ENCODE measurements at places on chromosomes 1 and 21.

- DNase-seq: no peak
These were observed 626.2 kb upstream of the TMPRSS15 start for GRCh38 chr21:19029816-19030215.

DNA sequence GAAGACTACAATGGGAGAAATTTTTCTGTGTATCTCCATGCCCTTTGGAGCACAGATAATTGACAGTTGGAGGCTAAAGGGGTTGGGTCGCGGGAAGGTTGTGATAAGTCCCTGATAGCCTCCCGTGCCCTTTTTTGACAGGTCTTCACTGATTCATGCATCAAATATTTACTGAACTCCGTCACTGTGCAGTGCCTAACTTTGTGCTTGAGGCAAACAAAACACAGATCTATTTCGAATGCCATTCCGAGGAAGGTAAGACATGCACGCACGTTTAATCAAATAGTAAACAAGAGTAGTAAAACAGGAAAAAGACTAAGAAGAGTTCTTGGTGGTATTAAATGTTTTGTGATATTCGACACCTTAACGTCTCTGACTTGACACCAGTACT lies 494 bp upstream of the PIP5K1A start:
- DNase-seq: no peak

DNA sequence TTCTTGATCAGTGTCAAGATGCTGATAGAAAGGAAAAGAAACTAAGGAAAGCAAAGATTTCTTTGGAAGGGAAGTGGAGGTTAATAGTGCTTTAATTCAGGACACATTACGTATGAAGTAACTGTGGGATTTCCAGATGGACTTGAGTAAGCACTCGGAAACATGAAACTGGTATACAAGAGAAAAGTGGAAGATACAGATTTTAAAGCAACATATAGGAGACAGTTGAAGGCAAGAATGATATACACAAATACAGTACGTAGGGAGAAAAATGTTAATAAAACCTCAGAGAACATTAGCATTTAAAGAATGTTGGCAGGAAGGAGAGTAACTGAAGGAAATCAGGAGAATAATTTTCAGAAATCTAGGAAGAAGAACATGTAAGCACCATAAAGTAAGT lies 730.9 kb upstream of the ADGRL2 start:
- no peak for DNase-seq

GRCh38 chr21:38315122-38315521 lies 58.3 kb downstream of the KCNJ15 start:
- DNase-seq: no peak

- DNase-seq: no peak
These were observed 69.9 kb upstream of the ADAMTS5 start for GRCh38 chr21:27036736-27037301.

DNA sequence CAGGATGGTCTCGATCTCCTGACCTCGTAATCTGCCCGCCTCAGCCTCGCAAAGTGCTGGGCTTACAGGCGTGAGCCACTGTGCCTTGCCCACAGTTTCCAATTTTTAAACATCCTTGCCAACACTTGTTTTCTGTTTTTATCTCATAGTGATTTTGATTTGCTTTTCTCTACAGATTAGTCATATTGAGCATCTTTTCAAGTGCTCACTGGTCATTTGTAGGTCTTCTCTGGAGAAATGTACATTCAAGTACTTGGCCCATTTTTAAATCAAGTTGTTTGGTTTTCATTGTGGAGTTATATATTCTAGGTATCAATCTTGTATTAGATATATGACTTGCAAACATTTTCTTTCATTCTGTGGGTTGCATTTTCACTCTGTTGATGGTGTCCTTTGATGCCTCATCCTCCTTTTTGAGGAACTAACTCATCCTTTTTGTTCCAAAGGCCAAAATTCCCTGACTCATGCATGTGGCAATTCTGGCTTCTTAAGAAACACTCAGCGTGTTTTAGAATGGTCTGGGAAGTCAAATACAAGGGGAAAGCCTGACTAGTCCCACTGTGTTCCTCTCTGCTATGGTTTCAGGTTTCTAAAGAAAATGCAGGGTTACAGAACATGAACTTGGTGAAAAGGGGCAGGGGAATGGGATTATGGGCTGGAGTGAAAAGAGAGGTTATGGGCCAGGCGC lies 37.3 kb downstream of the PTAFR start:
- peak; percentile 65 for DNase-seq

DNA sequence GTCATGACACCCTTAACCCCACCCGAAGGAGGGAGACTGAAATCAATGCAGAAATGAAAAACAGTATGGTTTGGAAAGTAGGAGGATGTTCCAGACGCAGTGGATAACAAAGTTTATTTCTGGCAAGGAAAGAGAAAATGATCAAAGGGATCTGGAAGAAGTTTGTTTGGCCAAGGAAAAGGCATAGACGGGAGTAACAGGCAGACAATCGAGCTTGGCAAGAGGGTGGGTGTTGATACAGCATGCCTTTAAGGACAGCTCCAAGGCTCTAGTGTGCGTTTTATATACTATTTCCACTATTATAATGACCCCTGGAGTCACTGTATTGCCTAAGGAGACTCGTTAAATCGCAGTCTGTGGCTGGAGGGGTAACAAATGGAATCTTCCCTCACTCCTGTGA lies 303.7 kb upstream of the RUNX1 start:
- DNase-seq: no peak

DNA sequence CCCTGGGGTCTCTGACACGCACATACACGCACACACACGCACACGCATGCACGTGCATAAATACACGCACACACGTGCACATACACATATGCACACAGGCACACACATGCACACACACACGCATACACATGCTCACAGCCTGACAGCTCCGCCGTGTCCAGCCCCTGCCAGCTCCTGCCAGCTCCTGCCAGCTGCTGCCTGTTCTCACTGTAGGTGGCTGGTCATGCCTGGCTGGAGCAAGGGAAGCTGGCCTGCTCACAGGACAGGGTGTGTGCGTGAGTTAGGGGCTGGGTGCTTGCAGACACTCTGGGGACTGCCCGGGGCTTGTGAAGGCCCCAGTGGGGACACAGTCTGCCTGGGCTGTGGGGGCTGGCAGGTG lies 4.9 kb downstream of the PLCH2 start:
- DNase-seq: no peak

- DNase-seq: no peak
These were observed 292.2 kb downstream of the AKT3 start for GRCh38 chr1:243557866-243558265.

DNA sequence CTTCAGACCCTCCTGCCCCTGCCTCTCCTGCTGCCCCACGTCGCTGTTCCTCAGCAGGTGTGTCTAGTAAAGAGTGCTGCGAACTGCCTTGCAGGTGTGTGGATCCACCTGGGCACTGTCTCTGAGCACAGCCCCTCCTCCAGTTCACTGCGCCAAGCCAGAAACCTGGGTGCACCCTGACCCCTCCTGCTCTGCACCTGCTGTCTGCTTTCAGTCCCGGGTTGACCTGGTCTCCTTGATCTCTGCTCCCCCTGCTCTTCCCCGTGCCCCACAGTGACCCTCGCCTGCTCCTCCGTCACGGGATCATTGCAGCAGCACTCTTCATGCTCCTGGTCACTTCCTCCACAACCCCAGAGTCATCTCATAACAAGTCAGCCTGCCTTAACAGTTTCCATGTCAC lies 6.5 kb downstream of the A3GALT2 start:
- DNase-seq: no peak

GRCh38 chr1:210597555-210598134 lies 268.9 kb downstream of the HHAT start:
- DNase-seq: peak; percentile 81

GRCh38 chr1:38745476-38746401 lies 113.8 kb downstream of the RRAGC start:
- no peak for DNase-seq

- DNase-seq: peak; percentile 79
These were observed 57.8 kb downstream of the ZNF281 start for GRCh38 chr1:200351826-200352549.

DNA sequence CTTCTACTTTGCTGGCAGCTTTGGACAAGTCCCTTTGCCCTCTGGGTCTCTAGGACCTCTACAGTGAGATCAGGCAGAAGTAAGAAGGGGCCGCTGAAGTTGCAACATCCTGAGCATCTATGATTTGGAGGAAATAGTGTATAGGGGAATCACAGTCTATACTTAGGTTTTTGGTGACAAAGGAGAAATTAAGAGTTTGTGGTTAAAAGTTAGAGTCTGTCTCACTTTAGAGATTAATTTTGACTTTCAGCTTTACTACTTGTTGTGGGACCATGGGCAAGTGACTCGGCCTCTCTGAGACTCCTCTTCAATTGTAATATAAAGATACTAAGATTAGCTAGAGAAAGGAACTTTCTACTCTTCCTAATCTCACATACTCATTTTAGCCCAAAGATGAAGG lies 33.1 kb upstream of the LMX1A start:
- DNase-seq: no peak

DNA sequence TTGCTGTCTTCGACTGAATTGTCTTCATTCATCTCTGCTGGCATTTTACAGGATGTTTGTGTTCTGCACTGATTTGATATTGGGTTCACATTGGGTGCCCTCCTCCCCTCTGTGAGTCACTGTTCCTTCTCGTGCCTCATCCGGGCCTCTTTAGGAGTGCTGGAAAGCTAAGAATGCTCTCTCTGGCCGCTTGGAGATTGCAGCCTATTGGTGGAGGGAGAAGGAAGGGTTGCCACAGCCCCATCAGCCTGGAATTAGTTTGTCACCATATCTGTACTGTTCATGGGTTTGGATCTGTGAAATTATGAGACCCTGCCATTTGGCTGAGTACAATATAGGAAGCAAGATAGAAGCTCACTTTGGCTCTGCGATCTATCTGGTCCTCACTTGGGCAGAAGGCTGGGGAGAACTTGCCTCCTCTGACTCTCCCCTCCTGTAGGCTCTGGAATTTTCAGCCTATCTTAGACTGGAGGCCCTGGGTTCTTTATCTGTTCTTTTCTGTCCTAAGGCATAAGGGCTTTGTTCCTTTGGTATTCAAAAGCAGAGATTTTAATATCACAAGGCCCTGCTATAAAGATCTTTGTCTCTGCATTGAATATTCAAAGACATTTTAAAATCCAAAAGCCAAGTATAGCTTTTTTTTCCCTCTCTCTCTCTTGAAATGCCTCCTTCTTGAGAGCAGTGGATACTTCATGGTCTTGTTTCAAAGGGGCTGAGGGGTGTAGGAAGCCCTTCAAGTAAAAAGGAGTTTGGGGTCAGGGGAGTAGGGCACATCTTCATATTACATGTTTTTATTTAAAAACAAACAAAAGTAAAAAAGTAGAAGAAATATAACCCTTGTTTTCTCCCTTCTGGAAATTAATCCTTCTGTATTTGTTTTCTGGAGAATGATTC lies 347.9 kb downstream of the ZP4 start:
- DNase-seq: no peak

DNA sequence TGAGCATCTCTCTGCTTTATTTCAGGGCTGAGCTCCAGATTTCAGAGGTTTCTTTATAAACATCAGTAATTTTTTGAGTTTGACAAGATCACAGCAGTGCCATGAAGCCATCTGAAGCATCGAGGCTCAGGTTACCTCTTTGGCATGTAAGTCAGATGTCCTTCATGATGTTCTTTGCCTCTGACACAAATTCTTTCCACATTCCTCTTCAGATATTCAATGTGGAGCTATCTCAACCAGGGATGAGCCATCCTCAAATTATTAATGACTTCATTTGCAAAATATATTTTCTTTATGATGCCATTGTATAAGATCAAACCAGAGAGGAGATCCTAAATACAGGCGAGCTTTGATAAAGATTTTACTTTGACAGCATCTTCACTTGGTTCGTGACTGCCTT lies 256.7 kb downstream of the COL11A1 start:
- DNase-seq: no peak

- no peak for DNase-seq
These were observed 13.9 kb upstream of the LY9 start for GRCh38 chr1:160781914-160782689.

GRCh38 chr1:176543360-176544129 lies 80.6 kb downstream of the PAPPA2 start:
- DNase-seq: no peak

- DNase-seq: peak; percentile 81
These were observed at the start of gene RIIAD1 for GRCh38 chr1:151720974-151721787. Gene RIIAD1 (plus strand): TSS chr1:151721522. CDS start chr1:151721537, 15 bp downstream.

GRCh38 chr1:86692641-86693040 lies 11.7 kb upstream of the SH3GLB1 start:
- DNase-seq: no peak

GRCh38 chr1:147581459-147581858 lies 40.2 kb downstream of the BCL9 start:
- DNase-seq: no peak

DNA sequence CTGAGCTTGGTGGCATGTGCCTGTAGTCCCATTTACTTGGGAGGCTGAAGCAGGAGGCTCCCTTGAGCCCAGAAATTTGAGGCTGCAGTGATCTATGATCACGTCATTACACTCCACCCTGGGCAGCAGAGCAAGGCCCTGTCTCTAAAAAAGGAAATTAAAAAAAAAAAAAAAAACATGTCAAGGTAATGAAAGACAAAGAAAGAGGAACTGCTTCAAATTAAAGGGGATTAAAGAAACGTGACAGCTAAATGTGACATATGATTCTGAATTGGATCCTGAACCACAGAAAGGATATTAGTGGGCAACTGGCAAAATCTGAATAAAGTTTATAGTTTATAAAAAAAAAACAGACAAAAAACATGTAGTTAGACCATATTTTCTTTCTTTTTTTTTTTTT lies 3.8 kb upstream of the C2CD4D start:
- no peak for DNase-seq

- DNase-seq: no peak
These were observed 157.3 kb downstream of the ZNF281 start for GRCh38 chr1:200252531-200252930.

DNA sequence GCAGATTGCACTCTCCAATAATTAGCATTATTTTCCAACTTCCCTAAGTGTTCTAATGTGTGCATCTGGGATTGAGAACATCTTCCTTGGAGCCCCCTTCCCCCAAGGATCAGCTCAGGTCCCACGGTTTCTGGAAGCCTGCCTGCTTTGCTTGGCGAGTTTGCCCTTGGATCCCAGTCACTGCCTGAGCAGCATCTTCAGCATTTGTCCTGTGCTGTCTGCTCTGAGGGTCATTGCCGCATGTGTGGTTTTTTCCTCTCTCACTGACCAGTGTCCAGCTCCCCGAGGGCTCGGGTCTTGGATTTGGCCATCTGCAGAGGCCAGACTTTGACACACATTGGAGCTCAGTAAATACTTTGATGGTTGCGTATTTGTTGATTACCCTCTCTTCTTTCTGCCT lies 18.1 kb downstream of the VANGL2 start:
- no peak for DNase-seq

GRCh38 chr1:23037081-23037740 lies 17.9 kb downstream of the KDM1A start:
- DNase-seq: no peak

- no peak for DNase-seq
These were observed 16.1 kb upstream of the GSTM4 start for GRCh38 chr1:109639841-109640184.

GRCh38 chr1:14811573-14811972 lies 213.1 kb downstream of the KAZN start:
- no peak for DNase-seq

GRCh38 chr1:31345635-31346034 lies 27.2 kb downstream of the FABP3 start:
- no peak for DNase-seq

DNA sequence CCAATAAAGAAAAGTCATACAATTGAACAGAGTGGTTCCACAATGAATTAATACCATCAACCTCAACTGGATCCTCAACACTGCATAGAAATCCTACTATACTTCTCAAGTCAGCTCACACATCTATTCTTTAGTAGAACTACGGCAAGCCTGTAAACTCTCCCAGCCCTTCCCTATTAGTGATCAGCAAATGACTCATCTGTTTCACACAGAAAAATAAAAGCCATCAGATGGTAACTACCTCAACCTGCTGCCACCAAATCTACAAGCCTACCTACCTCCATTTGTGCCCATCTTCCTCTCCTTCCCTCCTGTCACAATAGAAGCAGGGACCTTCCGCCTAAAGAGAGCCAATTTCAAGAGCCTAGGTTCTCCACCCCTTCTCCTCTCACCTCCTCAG lies 63.6 kb downstream of the DMAP1 start:
- peak; percentile 13 for DNase-seq
